ENCODE measurements at places on chromosomes 16 and 17.

DNA sequence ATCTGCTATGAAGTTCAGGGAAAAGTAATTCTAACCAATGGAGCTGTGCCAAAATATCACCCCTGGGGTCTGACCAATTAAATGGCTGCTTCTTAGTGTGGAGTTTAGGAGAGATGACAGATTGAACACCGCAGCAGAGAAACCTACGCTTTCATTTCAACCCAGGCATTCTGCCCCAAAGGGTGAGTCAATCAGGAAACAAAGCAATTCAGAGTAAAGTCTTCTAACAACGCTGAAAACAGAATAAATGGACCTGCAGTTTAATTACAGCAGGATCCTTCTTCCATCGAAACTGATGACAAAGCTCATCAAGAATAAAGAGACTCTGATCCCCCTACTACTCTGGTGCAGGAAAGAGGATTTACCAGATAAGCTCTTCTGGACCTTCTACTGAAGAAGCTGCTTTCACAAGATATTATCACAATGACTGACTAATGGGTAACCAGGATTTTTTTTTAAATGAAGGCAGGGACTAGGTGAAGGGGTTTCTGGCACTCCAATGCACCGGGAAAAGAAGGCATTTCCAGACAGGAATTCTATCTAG, 16.7 kb downstream of the RFFL start:
- no peak for DNase-seq

- DNase-seq = no peak
Observed at GRCh38 chr16:73020409-73020884, 27.5 kb downstream of the ZFHX3 start.

DNA sequence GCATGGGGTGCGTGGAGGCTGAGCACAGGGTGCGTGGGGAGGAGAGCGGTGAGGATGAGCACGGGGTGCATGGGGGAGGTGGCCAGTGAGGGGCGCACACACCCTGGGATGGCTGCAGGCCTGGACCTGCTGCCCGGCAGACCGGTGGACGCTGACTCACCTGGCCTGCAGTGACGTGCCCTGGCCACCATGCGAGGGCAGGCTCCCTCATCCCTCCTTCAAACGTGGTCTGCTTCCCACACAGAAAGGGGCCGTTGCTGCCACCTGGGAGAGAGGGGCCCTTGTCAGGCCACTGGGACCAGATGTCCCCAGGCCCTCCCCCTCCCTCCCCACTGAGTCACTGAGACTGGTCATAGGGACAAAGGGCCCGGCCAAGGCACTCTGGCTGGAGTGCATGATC, 20.1 kb upstream of the APRT start:
- DNase-seq = no peak

- no peak for DNase-seq
Observed at GRCh38 chr17:44758414-44759085, at the start of gene ADAM11. TSS of gene ADAM11 (plus strand) at chr17:44758988. CDS start at chr17:44759200, 212 bp downstream.

DNA sequence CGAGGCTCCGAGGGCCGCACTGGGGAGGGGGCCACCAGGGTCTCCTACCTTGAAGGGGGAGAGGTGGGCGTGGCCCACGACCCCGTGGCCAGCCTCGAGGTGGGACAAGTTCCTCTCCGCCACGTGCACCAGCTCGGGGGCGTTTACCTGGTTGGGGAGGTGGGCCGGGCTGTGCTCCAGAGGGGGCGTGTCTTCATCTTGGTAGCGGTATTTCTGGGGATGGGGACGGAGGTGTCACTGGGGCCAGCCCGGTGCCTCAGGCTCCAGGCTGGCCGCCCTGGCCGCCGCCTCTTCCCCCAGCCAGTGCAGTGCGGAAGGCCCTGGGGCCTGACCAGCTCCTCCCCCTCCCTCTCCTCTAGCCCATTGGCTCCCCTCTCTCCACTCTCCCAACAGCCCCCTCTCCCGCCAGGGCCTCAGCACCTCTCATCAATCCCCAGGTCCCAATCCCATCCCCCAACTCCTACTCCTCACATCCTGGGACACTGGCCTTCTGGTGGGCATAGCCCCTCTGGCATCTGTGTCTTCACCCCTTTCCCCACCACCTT, 11.5 kb downstream of the DLG4 start:
- no peak for DNase-seq

- DNase-seq = no peak
Observed at GRCh38 chr16:4246777-4247459, 5.0 kb upstream of the SRL start.

GRCh38 chr17:28827672-28828071, 14.9 kb downstream of the FAM222B start:
- no peak for DNase-seq
